ENCODE measurements at places on chromosomes 1 and 21. TPM values are rescaled to one million over a fixed set of nuclear protein-coding genes. Genes with fewer than 3 reads are reported as not detected.

Gene TGFBR3
- total RNA-seq = 0.98 TPM

Gene LRRC38
- not detected for total RNA-seq

Gene PRRX1
- not detected for total RNA-seq

Gene PGLYRP4
- not detected for total RNA-seq

Gene FCGR2B
- total RNA-seq = not detected

Gene CLDN17
- not detected for total RNA-seq

Gene FAM78B
- 66.0 TPM for total RNA-seq

Gene FAM110D
- total RNA-seq = 0.25 TPM

Gene ATP5IF1
- total RNA-seq = 110 TPM

Gene ITLN1
- total RNA-seq = not detected

Gene AZIN2
- 7.0 TPM for total RNA-seq

Gene S100B
- not detected for total RNA-seq

Gene GJB5
- total RNA-seq = not detected

Gene TACSTD2
- not detected for total RNA-seq

Gene SPATA21
- not detected for total RNA-seq

Gene OR2T33
- not detected for total RNA-seq

Gene CD48
- not detected for total RNA-seq

Gene APOBEC4
- not detected for total RNA-seq

Gene GJC2
- total RNA-seq = 3.0 TPM

Gene S100A7
- not detected for total RNA-seq

Gene ADAMTS1
- total RNA-seq = 1.1 TPM

Gene CTBS
- total RNA-seq = 2.0 TPM

Gene UBE2U
- total RNA-seq = not detected

Gene ATAD3C
- 10.2 TPM for total RNA-seq

Gene CFAP74
- not detected for total RNA-seq

Gene GBP2
- not detected for total RNA-seq

Gene RGS16
- 37.2 TPM for total RNA-seq

Gene C1QA
- total RNA-seq = not detected

Gene ARL8A
- 160 TPM for total RNA-seq

Gene NIBAN1
- 2.4 TPM for total RNA-seq

Gene CYP4A22
- total RNA-seq = 0.17 TPM

Gene KCNJ9
- total RNA-seq = 2.0 TPM

Gene CLCA1
- not detected for total RNA-seq

Gene ZNF684
- total RNA-seq = 3.6 TPM

Gene TMEM79
- total RNA-seq = 2.4 TPM

Gene PLA2G2C
- not detected for total RNA-seq

Gene ZNF669
- 28.5 TPM for total RNA-seq

Gene CFAP45
- total RNA-seq = 0.49 TPM

Gene PLCH2
- 61.4 TPM for total RNA-seq

Gene MXRA8
- total RNA-seq = 7.7 TPM

Gene RIPPLY3
- not detected for total RNA-seq

Gene EXTL1
- total RNA-seq = 2.6 TPM

Gene PODN
- total RNA-seq = 3.1 TPM

Gene TAF13
- total RNA-seq = 66.0 TPM

Gene TCP10L
- total RNA-seq = 31.0 TPM

Gene CTNNBIP1
- 50.7 TPM for total RNA-seq

Gene RNU5D-1
- total RNA-seq = not detected

Gene PYHIN1
- total RNA-seq = not detected

Gene SLC25A34
- total RNA-seq = 4.1 TPM

Gene NCAM2
- total RNA-seq = 4.3 TPM

Gene LORICRIN
- not detected for total RNA-seq

Gene SPRR5
- total RNA-seq = not detected

Gene ITLN2
- total RNA-seq = not detected

Gene FALEC
- not detected for total RNA-seq
